ENCODE measurements at places on chromosomes 2 and 18. TPM values are rescaled to one million over a fixed set of nuclear protein-coding genes. Genes with fewer than 3 reads are reported as not detected.

DNA sequence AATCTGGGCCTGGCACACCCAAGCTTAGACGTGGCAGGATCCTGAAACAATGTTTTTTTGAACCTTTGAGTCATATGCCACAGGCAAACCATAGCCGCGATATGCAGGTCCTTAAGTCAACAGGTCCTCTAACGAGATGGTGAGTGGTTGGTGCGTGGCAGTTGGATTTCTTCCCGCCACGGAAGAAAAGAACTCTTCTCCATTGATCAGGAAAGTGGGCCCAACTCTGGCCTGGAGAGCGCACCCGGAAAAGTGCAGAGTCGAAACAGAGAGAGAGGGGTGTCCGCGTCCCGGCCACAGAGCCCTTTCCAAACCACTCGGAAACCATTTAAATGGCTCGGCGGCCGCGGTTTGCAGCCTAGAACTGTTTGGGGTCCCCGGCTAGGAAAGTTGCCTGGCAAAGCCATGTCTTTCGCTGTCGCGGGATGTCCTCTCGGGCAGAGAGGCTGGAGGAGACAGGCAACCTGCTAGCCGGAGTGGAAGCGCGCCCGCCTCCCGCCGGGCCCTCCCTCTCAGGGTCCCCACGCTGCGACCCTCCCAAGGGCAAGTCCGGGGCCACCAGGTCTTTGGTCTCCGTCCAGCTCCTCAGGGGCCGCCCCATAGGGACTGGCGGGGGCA, 777 bp downstream of the GALNT3 start:
- no peaks in the 10 kb centered on the region for H3K27me3 ChIP-seq
- H3K36me3 ChIP-seq = no peaks in the 10 kb centered on the region
- H3K4me3 ChIP-seq = peak overlapping the region; percentile 49
- H3K27ac ChIP-seq = peak overlapping the region; percentile 85

The HOXD1 gene
- total RNA-seq = 1.2 TPM

The DLX2 gene
- not detected for total RNA-seq

DNA sequence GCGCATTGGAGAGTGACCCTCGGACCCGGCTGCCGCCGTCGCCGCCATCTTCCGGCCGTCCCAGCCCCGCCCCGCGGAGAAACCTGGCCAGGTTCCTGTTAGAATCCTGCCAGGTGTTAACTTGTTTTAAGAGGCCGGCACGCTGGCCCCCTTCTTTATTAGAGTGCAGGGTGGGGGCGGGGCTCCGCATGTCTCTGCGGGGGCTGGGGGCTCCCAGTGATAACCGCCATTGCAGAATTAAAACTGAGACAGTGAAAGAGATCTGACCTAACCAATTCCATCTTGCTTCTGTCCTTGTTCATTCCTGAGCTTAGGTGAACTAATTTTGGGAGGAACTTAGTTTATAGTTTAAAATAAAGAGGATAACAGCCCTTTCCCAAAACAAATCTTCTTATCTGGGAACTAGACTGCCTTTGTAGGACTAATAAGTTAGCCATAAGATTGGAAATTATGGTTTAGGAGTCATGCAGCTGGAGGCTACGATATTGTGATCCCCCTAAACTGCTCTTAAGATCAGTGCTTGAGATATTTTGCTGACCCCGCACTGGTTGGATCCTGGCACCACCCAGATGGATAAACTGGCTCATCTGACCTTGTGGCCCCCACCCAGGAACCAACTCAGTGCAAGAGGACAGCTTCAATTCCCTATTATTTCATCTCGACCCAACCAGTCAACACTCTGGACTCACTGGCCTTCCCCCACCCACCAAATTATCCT, 543 bp upstream of the STARD7 start:
- H3K36me3 ChIP-seq = no peaks in the 10 kb centered on the region
- no peak for DNase-seq
- peak overlapping the region; percentile 93 for H3K27ac ChIP-seq
- peak overlapping the region; percentile 88 for H3K4me3 ChIP-seq
- H3K27me3 ChIP-seq = no peaks in the 10 kb centered on the region
- peaks cover 48% of the 10 kb centered on the region for H3K4me1 ChIP-seq

DNA sequence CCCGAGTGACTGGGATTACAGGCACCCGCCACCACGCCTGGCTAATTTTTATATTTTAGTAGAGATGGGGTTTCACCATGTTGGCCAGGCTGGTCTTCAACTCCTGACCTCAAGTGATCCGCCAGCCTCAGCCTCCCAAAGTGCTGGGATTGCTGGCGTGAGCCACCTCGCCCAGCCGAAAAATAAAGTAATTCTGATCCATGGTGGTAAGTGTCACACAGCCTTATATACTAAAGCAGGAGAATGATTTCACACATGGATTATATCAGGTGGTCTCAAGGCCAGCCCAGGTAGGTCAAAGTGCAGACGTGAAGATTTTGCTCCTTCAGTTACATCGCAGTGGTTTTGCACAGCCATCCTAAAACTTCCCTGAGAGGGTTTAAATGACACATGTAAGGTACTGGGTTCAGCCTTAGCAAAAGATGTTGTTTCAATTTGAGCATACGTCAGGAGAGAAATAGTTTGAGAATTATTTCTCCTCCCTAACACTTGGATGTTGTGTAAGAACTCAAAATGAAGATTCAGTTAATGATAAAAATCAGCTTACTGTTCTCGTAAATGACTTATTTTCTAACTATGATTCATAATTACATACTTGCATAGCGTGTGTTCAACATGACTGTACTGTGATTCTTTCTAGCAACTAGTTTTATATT, 93.0 kb upstream of the SLC39A10 start:
- H3K4me1 ChIP-seq = peaks cover 4% of the 10 kb centered on the region
- H3K27me3 ChIP-seq = no peaks in the 10 kb centered on the region
- DNase-seq = no peak
- no peak overlapping the region for H3K4me3 ChIP-seq
- no peaks in the 10 kb centered on the region for H3K36me3 ChIP-seq

The STPG4 gene
- total RNA-seq = 2.9 TPM
